ENCODE measurements at places on chromosomes 3 and 15. TPM values are rescaled to one million over a fixed set of nuclear protein-coding genes. Genes with fewer than 3 reads are reported as not detected.

DNA sequence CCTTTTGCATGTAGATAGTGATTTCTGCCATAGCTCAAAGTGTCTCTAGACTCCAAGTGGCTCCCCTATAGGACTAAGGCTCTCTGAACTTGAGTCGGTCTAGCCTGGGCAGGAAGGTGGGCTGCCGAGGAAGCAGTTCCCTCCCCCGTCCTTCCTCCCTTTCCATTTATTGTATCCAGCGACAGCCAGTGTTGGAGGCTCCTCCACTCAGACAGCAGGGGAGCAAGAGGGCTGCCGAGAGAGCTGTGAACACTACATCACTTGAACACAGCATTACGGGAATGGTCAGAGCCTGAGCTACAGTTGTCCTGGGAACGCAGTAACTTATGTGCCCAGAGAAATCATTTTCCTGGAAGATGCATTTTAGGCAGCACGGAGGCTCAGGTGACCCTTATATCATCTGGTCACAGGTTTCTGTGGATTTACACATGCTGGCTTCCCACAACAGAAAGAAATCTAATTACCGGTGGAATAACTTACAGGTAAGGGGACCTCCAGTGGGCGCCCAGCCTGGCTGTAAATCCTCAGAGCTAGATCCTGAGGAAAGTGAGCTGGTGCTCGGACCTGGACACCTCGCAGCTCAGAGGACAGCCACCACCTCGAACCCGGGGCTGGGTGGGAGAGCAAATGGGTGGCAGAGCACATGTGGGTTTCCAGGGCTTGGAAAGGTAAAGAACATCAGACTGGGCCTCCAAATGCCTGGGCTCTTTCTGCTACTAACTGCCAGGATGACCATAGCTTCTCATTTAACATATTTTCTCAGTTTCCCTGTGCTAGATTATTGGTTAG, 197.1 kb downstream of the UACA start:
- peak; percentile 51 for DNase-seq

DNA sequence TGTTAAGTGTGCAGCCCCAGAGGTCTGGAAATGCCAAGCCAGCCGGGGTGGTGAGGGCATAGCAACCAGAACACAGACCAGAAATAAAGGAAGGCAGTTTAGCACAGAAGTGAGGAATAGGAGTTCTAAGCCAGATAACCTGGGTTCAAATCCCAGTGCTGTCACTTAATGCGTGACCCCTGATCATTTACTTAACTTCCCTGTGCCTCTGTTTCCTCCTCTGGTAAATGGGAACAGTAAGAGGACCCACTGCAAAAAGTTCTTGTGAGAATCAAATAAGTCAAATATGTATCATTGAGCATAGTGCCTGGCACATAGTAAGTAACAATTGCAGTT, 125.2 kb upstream of the ARHGEF3 start:
- no peak for DNase-seq

GRCh38 chr3:64074060-64074459, 50.8 kb upstream of the PSMD6 start:
- DNase-seq: no peak

DNA sequence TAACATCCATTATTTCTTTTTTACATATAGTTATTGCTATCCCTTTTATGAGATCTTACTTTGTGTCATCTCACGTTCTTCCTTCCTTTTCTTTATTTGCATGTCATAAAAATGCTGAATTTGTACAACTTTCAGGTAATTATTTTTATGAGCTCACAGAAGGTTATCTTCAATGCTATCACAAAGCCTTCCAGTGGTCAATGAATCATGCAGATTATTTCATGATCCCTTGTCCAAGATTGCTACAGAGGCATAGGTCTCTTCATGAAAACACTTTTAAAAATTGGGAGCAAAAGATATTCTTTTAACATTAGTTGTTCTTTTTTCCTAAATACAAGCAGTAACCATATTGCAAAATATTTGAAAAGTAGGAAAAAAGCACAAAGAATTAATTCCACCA, 880.1 kb upstream of the NR2F2 start:
- DNase-seq: no peak

GRCh38 chr3:30011237-30011803, 595.1 kb upstream of the TGFBR2 start:
- DNase-seq: no peak

DNA sequence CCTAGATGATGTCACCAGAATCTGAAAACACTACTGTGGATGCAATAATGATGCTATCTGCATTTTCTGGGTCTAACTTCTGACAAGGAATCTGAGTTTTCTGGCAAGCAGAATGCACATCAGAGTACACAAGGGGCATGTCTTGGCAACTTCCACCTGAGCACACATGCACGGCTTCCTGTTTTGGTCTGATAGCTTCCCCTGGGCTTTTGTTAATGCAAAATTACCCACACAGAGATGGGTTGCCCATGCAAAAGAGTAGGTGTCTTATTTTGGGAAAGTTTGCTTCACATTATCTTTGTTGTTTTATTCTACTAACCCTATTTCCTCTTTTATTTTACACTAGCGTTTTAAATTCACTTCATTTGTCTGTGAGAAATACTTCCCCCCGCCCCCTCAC, 74.2 kb upstream of the SATB1 start:
- DNase-seq: no peak

DNA sequence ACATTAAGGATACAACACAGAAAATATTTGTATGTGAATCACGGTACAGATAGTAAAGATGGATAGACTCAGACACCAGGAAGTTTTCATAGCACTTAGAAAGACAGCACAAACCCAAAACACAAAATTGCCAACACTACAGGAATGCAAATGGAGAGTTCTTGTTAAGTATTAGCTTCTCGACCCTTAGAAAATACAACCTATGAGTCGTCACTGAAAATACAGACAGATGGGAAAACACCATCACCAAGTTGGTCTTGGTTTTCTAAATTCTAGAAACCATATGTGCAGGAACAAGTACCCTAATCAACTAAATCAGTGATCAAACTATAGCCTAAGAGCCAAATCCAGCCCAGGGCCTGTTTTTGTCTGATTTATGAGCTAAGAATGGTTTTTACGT, 50.7 kb downstream of the PEAK1 start:
- DNase-seq: no peak

DNA sequence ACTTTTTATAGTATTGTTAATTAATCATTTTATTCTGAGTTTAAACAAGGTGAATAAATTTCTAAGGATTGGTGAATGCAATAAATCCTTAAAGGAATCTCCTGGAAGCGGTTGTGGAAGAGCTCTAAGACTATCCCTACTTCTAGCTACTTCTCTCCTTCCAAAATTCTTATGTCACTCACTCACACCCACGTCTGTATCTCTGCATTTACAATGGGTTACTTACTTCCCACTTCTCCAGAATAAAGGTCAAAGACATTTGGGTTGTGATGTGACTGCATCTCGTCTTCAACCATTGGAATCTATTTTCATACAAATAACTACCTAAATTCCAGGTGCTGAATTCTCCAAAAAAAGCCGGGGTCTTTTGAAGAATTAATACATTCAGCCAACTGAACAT, 234.2 kb upstream of the MDFIC2 start:
- DNase-seq: no peak

GRCh38 chr3:66639809-66640356, 139.1 kb upstream of the LRIG1 start:
- DNase-seq: no peak

DNA sequence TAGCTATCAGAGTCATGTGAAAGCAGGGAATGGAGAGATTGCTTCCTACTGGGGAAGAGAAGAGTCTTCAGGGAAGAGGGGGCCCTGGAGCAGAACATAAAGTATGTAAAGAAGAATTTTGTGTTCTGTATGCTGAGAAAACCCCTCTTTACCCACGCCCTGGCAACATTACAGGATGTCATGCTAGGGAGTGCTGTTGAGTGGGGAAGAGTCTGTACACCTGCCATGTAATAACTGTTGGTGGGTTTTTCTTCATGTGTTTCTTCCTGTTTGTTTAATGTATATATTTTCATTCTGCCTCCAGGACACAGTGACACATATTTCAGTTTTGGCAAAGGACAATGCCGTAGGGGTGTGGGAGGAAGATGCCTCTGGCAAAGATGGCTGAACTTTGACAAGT, 122.8 kb upstream of the LPP start:
- DNase-seq: no peak

DNA sequence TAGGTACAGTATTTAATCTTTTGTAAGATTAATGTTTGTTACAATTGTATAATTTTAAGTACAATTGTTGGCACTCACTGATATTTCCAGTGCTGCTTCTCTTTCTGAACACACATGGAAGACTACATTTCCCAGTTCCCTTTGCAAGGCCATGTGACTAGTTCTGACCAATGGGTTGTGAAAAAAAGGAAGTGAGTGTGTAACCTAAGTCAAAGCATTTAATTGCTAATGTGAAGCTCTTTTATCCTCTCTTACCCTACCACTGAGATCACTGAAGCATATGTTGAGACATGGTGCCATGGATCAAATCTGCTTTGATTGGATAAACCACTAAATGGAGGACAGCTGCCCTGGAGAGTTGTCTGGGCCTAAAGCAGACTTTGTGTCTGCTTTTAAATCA, 83.9 kb upstream of the PLXND1 start:
- DNase-seq: no peak

GRCh38 chr3:48562367-48563095, 1.1 kb downstream of the UCN2 start:
- DNase-seq: no peak

- DNase-seq: no peak
These were observed 453 bp upstream of the CCDC14 start for GRCh38 chr3:123961508-123961856.

DNA sequence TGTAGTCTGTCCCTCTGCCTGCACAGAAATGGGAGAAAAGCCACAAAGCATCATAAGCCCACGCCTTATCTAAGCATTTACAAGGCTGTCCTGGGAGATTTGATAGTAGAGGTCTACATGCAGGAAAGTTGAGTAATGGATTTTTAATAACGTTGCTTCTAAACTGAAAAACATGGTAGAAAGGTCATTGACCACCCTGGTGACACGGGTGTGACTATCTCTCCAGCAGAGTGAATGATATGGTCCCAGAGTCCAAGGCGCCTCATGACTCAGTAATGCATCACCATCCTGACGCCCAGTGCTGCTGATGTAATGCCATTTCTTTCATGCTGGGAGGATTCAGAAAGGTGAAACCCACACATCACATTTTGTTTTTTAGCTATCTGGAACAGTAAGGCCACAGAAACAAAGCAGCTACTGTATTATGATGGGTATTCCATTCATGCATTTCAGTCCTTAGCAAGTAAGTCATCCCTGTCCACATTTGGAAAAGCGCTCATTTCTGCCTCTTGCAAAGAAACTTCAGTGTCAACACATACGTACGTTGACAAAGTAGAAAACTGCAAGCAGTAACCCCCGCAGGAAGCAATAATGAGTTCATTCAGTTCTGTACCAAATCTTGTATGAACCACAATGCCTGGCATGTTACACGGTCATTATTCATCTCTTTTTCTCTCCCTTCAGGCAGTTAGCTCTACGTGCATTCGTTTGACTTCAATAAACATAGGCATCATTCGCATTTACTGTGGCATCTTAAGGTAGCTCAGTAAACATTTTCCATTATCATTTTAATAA, 483.5 kb downstream of the GABRG3 start:
- DNase-seq: no peak

GRCh38 chr3:151265866-151266265, 12.5 kb downstream of the P2RY14 start:
- no peak for DNase-seq

- no peak for DNase-seq
These were observed 188.6 kb downstream of the SHQ1 start for GRCh38 chr3:72659596-72659995.

- peak; percentile 84 for DNase-seq
These were observed at the start of gene HAPLN3 for GRCh38 chr15:88894819-88895767. Gene HAPLN3 (minus strand): TSS chr15:88895544. CDS start chr15:88887298, 8,246 bp downstream.

DNA sequence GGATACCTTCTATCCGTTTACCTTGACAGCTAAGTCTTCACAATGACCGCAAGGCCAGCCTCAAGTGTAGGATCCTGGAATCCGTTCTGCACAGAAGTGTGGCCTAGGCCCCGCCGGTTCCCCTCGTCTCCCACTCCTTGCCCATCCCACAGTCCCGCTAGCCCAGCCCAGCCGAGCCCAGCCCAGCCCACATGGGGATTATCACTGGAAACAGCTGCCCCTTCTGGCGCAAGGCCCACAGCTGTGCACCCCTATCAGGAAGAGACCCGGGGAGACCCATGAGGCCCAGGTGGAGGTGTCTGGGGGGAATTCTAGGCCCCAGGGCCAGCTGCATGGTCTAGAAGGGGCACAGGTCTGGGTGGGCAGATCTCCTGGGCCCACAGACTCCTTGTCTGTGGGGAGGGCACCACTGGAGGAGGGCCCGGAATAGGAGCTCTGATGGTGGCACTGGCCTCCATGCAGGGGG, 27.9 kb upstream of the KLF13 start:
- peak; percentile 62 for DNase-seq

- DNase-seq: no peak
These were observed 29.9 kb upstream of the LRTM1 start for GRCh38 chr3:54957711-54958110.

GRCh38 chr15:23482228-23482627, 35.2 kb upstream of the GOLGA6L2 start:
- no peak for DNase-seq

- no peak for DNase-seq
These were observed 1006.8 kb upstream of the SEMA6D start for GRCh38 chr15:46710401-46710960.

DNA sequence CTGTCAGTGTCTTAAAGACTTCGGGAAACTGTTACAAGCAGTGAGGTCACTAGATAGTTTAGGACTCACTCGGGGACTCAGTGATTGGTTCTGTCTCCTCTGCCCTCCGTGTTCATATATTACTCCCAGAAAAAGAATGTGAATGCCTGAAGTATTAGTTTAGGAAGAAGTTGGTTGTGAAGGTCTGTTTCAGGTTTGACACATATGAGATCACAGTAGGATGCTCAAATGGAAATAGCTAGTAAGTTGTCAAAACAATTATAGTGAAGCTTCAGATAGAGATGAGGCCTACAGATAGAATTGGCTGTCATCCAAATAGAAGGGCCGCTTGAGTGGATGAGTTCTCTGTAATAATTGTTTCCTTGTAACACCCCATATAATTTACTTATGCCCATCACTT, 172.6 kb downstream of the PLCL2 start:
- no peak for DNase-seq

- DNase-seq: no peak
These were observed 12.8 kb downstream of the SNAP23 start for GRCh38 chr15:42508263-42508690.

- no peak for DNase-seq
These were observed 68.5 kb downstream of the BCHE start for GRCh38 chr3:165768680-165769079.

GRCh38 chr3:152278756-152279427, 10.2 kb downstream of the MBNL1 start:
- no peak for DNase-seq

Gene SMCO1
- not detected for total RNA-seq

Gene CLDN18
- 0.11 TPM for total RNA-seq

Gene CGNL1
- total RNA-seq: 3.5 TPM

Gene MFGE8
- total RNA-seq: 1,738 TPM

Gene A4GNT
- not detected for total RNA-seq

Gene AGTR1
- 20.0 TPM for total RNA-seq

Gene NRROS
- 22.6 TPM for total RNA-seq

Gene FHIT
- total RNA-seq: 0.21 TPM

Data from ascending aorta (tissue), 2 donors.